ENCODE measurements at places on chromosomes 12 and 14. TPM values are rescaled to one million over a fixed set of nuclear protein-coding genes. Genes with fewer than 3 reads are reported as not detected.

Gene MAP4K5
- 35.2 TPM for total RNA-seq

DNA sequence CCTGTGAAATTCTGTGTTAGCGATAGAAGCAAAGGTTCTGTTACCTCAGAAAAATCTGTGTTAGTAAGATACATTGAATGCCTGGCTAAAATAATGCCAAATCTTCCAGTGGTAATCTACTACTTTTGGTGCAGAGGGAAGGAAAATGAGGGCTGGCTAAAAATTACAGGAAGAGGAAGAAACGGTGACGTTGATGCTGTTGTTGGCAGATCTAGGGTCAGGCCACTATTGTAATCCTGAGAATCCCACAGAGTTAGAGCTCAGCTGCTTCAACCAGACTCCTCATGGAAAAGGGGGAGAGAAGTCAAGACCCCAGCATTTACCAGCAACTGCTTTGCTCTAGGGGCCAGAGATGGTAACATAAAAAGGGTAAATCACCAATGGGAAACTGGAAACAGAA is 145.1 kb downstream of the PPM1H start:
- DNase-seq: no peak

GRCh38 chr14:68551045-68551683 is 241.7 kb downstream of the ZFP36L1 start:
- DNase-seq: no peak

Gene GLTP
- 42.7 TPM for total RNA-seq

Gene FGD4
- 0.64 TPM for total RNA-seq

DNA sequence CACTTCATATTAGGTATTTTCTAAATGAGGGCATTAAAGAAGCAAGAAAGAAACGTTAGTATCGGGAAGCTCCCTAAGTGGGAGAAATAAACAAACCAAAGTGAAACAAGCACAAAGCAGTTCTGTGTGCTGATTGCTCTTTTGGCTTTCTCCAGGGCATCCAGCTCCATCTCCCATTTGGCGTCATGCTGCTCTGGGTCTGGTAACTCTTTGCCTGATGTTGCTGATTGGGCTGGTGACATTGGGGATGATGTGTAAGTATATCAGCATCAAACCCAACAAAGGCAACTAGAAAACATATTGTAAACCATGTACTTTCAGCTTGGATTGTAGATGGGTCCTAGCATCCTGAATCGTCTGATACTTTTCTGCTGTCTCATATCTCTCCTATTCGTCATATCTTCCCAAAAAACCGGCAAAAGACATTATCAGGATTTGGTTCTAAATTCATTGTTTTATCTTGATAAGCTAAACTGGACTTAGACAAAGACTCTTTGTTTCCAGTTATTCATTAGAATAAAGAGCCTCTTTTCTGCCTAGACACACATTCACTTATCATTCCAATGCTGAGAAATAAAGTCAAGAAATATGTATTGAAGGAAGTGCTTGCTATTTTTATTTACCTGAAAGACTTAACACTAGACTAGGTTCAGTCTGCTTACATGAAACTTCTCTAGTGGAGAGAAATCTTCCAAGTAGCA is 2.4 kb downstream of the CLEC12B start:
- no peak for DNase-seq

DNA sequence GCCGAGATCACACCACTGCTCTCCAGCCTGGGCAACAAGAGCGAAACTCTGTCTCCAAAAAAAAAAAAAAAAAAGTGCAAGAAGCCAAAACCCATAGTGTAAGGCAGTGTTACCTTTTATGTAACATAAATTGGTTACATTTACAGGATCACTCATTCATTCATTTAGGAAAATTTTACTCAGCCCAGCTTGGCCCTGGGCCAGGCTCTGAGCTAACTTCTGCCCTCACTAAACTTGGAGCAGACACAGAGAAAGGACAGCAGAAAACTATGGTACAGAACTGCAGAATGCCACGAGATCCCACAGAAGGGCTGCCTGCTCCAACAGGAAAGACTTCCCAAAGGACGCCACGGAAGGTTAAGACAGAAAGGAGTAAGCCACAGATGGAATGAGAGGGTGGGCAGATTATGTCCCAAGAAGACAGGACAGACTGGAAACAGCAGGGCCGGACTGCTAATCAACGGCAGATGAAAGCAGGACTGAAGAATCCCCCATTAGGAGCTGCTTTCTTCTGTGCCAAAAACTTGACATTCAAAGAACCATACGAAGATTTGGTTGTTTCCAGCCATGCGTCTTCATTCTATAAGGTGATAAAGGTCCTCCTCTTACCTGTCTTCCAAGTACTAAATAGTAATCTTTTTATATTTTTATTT is 18.9 kb downstream of the PPP1R13B start:
- DNase-seq: no peak

- DNase-seq: no peak
Measured at GRCh38 chr12:62839869-62840660, 94.9 kb downstream of the PPM1H start.

DNA sequence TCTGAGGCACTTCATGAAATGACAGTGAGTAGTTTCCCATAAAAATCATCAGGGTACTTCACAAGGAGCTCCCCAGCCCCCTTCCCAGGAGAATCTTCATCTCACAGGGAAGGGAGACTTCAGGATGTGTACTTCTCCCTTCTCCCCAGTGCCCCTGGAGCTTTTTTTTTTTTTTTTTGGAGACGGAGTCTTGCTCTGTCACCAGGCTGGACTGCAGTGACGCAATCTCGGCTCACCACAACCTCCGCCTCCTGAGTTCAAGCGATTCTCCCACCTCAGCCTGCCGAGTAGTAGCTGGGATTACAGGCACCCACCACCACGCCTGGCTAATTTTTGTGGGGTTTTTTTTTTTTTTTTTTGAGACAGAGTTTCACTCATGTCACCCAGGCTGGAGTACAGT is 10.4 kb downstream of the ITPK1 start:
- DNase-seq: no peak

DNA sequence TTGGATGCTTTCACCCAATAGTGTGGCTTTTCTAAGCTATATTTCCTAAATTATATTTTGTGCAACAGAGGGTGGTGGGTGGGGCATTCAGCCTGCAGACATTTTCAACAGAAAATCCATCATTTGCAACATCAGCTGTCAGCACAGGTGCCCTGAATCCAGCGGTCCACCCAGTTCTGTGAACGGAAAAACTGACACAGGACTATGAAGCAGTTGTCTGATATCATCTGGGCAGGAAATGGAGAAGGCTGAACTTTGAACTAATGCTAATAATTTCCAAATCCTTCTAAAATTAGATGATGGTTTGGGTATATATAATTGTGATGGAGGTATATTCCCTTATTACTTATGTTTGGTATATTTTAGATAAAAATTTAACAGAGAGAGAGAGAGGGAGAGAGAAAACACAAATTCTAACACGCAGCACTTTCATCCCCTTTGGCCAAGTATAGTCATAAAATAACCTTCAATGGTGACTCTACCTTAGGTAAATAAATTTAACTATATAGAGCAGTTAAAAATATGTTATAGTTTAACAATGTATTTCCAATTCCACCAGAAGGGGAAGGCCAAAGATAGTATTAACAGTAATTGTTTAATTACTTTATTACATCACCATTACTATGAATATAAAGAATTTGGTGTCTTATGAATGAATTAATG is 58.3 kb upstream of the PTPRB start:
- no peak for DNase-seq

GRCh38 chr12:51082561-51083125 is 753 bp downstream of the CSRNP2 start:
- peak; percentile 35 for DNase-seq

Gene SSTR1
- total RNA-seq: not detected

- no peak for DNase-seq
Measured at GRCh38 chr14:100374876-100375265, 51.7 kb downstream of the SLC25A47 start.

Gene CCDC196
- total RNA-seq: not detected

DNA sequence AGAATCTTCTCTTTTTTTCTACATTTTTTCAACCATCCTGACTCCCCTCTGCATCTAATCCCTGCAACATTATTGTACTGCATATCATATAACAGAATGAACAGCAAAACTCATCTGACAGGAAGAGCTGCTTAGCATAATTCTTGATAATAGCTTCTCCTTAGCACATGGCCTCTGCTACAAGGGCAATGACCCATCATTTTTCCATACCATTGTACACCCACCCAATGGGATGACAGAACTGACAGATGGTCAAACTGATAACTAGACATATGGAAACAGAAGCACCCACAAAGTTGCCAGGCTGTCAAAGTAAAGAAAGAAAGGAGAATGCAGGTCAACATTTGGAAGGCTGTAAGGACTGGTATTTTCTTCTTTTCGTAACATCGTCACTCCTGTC is 390.4 kb upstream of the USP15 start:
- DNase-seq: no peak

GRCh38 chr12:40622246-40622838 is 69.9 kb upstream of the CNTN1 start:
- DNase-seq: no peak

DNA sequence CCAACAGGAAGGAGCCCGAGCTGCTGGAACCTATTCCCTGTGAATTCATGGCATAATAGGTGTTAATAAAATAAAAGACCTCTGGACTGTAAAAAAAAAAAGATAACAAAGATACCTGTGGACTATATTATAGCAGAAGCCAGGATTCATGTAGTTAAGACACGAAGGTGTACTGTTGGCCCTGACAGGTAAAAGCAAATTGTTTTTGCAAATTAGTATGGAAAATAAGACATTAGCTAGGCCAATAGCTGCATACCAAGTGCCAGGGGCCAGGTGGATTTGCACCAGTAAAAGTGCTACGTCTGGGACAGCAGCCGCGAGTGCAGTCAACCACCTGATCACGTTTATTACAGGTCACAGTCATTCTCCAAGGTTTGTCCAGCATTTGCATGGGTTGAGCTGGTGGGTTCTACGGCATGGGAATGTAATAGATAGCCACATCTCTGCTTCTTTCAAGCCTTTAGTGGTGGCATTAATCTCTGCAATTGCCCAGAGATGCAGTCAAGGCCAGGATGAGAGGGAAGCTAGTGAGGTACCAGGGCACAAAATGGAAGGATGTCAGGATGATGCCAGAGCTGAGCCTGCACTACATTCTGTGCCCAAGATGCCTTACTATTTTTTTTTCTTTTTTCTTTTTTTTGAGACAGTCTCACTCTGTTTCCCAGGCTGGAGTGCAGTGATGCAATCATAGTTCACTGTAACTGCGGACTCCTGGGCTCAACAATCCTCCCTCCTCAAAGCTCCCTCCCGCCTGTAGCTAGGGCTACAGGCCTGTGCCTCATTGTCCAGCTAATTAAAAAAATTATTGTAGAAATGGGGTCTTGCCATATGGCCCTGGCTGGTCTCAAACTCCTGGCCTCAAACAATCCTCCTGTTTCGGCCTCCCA is 26.3 kb downstream of the TNFAIP2 start:
- no peak for DNase-seq

Gene CD9
- total RNA-seq: 13.5 TPM

- no peak for DNase-seq
Measured at GRCh38 chr12:104623883-104624282, 167.1 kb downstream of the CHST11 start.

DNA sequence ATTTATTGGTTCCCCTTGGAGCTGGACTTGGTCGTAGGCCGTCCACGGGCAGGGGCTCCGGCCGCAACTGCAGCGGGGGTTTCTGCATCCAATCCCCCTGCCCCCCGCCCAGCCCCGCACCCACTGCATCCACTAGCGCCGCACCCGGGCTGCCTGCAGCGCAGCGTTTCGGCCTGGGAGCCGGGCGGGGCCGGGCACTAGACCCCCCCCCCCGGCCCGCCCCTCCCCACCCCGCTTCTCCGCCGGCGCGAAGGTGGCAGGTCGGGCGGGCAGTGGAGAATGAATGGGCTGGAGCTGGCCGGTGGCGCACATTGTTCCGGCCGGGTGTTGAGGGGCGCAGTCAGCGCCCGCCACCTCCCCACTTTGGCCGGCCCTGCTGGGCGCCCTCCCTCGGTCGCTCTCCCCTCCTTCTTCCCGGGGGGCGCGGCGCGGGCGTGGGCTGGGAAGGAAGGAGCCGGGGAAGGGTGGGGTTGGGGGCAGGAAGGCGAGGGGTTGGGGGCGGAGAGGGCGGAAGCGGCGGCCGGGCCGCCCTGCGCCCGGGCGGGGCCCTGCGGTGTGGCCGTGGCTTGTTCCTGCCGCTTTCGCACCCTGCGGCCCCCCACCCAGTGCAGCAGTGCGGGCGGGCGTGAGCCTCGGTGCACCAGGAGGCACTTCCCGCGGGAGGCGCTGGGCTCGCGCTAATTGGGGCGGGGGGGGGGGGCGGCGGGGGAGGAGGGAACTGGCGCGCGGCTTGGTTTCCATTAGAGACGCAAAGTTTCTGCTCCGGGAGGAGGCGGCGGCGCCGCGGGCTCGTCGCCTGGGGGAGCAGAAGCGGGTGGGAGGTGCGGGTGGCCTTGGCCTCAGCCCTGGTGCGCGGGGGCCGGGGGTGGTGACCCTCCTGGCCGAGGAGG is 841 bp downstream of the CALM1 start:
- peak; percentile 67 for DNase-seq

GRCh38 chr12:56336361-56337167 is 2.1 kb upstream of the IL23A start:
- no peak for DNase-seq

- no peak for DNase-seq
Measured at GRCh38 chr14:71574976-71575375, 357.3 kb upstream of the RGS6 start.

Gene OTOGL
- not detected for total RNA-seq

Gene RNASE7
- not detected for total RNA-seq

Gene STYK1
- 2.0 TPM for total RNA-seq

DNA sequence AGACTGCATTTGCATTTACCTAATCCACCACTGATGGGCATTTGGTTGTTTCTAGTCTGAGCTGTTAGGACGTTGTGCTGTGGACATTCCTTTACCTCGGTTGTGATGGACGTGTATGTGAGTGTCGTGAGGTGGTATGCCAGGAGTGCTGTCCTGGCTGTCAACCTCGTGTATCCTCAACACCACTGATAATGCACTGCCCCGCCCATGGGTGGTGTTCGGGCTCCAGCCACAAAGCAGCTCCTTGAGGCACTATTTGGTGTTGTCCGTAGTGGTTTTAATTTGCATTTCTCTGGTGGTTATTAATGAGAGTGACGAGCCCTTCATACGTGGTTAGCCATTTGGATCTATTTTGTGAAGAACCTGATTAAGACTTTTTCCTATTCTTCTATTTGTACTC is 87.6 kb downstream of the PPP2R5C start:
- DNase-seq: no peak

DNA sequence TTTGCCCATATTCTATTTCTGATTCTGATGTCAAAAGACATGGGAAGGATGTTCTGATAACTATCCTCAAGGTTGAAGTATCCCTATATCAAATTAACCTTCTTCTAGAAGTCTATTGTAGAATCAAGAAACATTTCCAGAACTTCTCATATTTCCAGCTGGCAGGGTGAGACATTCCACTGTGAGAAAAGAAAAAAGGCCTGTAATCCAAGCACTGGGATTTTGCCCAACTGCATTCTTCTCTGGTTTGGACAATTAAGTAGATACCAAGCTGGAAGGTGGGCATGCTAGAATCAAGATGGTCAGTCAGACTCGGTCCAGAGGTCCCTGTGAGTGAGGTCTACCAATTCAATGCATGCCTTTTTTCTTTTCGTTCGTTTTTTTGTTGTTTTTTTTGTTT is 60.9 kb downstream of the MAP3K9 start:
- no peak for DNase-seq

- no peak for DNase-seq
Measured at GRCh38 chr14:45377166-45377565, 124.2 kb upstream of the MIS18BP1 start.

Gene APAF1
- total RNA-seq: 14.6 TPM

Gene TBC1D30
- total RNA-seq: 1.7 TPM

Gene CELA1
- total RNA-seq: not detected

Gene PLD4
- not detected for total RNA-seq

Gene CHURC1
- total RNA-seq: 44.0 TPM

GRCh38 chr14:55279384-55279783 is 8.2 kb downstream of the FBXO34 start:
- DNase-seq: no peak

Gene SUDS3
- 23.8 TPM for total RNA-seq

Data from CD8-positive, alpha-beta memory T cell (primary cell).